RKO (cell line): ENCODE measurements at places on chromosomes 11 and 22.
A peak's percentile ranks its signal among the peaks of the same experiment; 100 is the strongest.

DNA sequence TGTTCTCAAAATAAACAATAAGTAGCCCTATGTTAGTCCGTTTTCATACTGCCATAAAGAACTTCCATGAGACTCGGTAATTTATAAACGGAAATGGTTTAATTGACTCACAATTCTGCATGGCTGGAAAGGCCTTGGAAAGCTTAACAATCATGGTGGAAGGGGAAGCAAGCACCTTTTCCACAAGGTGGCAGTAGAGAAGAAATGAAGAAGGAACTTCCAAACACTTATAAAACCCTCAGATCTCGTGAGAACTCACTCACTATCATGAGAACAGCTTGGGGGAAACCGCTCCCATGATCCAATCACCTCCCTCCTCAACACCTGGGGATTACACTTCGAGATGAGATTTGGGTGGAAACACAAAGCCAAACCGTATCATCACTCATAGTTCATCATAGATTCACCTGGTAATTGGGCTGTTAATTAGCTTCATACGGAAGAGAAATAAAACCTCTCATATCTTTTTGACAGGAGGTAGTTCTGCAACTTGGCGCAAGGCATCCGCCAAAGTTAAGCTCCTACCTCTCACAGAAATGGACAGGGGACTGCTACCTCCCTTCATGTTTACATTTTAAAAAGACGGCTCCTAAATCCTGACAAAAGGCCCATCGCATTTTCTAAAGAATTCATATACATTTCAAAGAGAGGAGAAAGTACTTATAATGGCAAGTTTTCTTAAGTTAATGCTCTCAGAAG is 49.0 kb downstream of the MUC15 start:
- DNase-seq: peak; percentile 10

DNA sequence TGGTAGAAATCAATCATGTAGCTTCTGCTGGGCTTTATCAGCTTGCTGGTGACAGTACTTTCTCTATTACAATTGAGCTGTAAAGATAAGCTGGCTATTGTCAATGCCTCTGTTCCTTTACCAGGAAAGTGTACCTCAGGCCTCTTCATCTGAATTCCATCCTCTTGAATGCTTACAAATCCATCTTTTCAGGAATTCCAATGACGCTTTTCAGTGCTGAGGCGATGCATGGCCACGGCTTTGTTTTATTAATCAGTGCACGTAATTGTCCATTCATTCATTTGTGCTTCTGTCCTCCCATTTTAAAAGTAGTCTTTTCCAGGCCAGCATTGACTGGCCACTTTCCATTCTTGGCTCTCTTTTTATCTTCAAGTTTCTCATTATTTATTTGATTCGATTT is 202.0 kb downstream of the PGR start:
- DNase-seq: no peak

DNA sequence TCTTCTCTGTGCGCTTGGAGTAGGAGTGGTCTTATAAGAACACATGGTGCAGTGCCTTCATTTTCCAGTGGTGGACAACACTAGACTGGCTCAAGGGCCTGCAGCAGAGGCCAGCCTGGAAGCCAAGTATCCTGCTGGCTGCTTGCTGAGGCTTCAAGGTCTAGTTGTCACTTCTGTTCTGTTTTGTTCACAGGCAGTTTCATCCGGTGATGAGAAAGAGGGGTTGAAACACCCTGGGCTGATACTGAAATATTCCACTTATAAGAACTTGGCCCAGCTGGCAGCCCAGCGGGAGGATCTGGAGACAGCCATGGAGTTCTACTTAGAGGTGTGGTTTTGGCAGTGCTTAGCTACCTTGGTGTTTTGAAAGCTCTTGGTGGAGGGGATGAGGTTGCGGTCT is 29.8 kb downstream of the CABIN1 start:
- DNase-seq: no peak

GRCh38 chr22:45072322-45072903 is 62.6 kb upstream of the PHF21B start:
- DNase-seq: peak; percentile 77

DNA sequence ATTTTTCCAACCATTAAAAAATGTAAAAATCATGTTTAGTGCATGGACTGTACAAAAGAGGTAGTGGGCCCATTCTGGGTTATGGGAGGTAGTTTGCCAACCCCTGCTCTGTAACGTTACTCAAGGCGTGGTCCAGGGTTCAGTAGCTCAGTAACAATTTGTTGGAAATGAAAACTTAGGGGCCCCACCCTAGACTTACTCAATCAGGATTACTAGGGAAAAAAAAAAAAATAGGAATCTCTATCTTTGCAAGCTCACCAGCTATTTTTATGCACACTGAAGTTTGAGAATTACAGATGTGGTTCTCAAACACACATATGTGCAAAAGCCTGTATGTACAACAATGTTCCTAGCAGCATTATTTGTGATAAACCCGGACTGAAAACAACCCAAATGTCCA is 17.3 kb upstream of the LMO2 start:
- no peak for DNase-seq

- DNase-seq: no peak
These were observed 731.2 kb upstream of the ANO5 start for GRCh38 chr11:21461701-21462100.

DNA sequence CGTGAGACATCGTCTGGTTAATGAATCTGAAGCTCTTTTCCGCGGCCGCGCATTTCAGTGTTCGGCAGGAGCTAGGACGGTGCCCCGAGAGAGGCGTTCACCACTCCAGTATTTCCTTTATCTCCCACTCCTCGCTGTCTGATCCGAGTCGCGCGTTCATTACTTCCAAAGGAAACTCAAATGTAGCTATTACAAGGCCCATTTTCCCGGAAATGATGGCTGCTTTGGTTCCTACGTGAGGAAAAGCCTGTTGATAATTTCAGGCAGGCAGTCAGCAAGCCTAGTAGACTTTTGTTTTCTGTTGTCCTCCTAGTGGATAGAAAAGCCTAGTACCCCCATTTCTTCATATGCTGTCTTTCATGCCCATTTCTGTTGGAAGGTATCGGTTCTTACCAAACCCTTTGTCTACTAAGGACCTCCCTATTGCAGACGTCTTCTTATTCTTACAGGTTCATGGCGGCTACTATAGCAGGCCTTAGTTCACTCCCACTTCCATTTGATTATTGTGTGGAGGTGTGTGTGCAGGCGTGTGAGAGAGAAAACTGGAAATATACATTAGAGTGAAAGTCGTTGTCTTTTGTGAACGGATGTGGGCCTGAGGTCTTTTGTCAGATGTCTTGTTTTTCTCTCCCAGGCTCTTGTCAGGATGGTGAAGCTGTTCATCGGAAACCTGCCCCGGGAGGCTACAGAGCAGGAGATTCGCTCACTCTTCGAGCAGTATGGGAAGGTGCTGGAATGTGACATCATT is 737 bp downstream of the RBM4 start:
- DNase-seq: peak; percentile 57

DNA sequence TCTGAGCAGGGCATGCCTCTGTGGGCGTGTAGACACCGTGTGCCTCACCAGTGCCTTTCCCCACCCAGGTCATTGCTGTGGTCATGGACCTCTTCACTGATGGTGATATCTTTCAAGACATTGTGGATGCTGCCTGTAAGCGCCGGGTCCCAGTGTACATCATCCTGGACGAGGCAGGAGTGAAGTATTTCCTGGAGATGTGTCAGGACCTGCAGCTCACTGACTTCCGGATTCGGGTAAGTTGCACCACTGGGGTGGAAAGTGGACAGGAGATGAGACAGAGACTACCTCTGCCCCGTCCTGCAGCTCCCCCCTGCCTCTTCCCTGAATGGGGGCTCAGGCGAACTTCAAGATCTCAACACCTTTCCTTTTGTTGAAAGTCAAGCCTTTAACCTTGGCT is 24.3 kb downstream of the FAM83F start:
- DNase-seq: no peak

- no peak for DNase-seq
These were observed 24.0 kb downstream of the MIAT start for GRCh38 chr22:26681395-26681821.

DNA sequence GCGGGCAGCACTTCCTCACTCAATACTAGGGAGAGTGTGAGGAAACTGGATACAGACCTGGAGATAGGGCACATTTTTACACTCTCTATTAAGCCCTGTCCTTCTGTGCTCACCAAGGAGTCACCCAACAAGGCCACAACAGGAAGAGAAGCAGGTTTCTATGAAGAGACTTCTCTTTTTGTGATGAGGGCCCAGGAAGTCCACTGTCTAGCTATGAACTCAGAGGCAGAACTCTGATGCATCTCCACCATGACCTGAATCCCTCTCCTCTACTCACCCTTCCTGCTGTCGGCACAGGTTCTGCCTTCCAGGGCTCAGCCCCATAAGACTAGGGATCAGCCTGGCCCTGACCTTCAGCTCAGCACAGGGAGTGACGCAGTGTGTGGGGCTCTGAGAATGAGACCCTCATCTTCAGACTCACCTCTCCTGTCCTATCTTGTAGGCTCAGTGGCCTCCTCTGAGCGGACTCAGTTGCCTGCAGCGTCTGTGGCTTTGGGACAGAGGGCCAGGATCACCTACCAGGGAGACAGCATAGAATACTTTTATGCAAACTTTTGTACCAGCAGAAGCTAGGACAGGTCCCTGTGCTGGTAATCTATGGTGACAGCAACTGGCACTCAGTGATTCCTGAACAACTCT is 49.3 kb upstream of the IGLL5 start:
- no peak for DNase-seq

GRCh38 chr11:102611291-102611690 is 13.8 kb downstream of the MMP20 start:
- DNase-seq: no peak

GRCh38 chr11:123321636-123322035 is 108.4 kb upstream of the GRAMD1B start:
- no peak for DNase-seq
